ENCODE measurements at places on chromosomes 3 and 15.

DNA sequence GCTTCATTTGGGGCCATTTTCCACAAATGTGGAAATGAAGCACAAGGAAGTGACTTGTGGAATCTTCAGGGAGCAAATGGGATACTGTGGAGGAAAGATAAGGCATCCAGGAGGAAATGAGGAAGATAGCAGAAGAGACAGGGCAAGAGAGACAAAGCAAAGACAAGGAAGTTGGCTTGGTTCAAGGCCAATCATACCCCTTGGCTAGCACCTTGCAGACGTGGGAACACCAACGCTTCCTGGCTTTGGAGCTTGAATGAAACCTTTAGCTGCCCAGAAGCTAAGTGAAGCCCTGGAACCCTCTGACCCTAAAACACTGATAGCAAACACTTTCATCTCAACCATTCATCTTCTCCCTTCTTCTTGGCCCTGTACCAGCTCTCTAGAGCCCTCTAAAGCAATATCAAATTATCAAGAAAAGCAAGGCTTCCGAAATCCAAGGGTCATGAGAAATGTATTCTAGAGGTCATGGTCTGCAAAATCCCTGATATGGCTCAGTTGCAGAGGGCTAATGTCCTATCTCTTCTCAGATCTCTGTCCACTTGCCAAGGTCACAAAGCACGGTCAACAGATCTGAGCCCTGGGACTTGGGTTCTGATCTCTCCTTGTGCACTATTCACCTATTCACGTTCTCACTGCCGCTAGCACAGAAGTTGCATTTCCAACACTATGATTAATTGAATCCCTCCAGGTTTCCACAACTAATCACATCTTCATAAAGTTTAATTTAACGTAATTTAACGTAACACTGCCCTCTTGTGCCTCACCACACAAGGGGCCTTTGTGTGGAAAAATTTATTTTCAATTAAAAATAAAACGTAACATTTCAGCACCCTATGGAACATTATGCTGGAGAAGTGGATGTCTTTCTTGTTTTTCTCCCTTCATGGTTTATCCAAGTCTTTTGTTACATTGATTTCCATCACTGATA lies 557.6 kb upstream of the ADAMTS9 start:
- no peak for DNase-seq

DNA sequence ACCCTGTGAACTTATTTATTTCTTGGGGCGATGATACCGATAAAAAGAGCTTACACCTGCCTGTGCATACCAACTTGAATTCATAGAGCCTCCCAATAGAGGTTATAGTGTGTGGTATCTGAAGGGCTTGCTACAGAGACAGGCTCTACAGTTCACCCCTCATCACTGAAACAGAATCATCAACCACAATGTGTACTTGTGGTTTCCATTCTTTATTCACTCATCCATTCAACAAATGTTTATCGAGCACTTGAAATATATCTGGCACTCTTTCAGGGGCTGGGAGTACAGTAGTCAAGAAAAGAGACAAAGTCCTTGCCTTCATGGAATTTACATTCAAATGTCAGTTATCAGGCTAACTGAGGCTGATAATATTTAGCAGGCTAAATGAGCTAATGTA lies 134.4 kb upstream of the SKOR1 start:
- no peak for DNase-seq

DNA sequence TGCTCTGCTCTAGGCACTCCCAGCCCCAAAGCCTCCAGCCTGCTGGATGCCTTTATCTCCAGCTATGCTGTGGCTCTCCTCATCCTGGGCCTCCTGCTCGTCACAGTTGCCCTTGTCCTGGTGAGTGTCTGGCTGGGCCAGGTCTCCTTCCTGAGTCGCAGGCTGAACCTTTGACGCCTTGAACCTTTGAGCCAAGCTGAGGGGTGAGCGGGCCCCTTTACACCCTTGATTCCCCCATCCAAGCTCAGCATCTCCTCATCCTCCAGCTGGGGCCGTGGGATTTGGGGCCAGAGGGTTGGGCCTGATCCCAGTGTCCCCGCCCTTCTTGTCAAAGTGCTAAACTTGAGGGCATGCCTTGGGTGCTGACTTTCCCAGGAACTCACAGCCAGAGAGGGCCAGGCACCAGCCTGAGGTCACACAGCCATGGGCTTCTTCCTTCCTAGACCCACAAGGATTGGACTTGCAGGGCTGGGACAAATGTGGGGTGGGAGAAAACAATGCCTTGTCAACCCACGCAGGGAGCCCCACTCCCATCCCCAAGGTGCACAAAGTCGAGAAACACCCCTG lies 137.0 kb downstream of the TBC1D2B start:
- DNase-seq = no peak

GRCh38 chr3:50388016-50388719 lies 28.8 kb upstream of the TMEM115 start:
- DNase-seq = no peak

GRCh38 chr15:50707878-50708427 lies 21.4 kb upstream of the TRPM7 start:
- DNase-seq = no peak

DNA sequence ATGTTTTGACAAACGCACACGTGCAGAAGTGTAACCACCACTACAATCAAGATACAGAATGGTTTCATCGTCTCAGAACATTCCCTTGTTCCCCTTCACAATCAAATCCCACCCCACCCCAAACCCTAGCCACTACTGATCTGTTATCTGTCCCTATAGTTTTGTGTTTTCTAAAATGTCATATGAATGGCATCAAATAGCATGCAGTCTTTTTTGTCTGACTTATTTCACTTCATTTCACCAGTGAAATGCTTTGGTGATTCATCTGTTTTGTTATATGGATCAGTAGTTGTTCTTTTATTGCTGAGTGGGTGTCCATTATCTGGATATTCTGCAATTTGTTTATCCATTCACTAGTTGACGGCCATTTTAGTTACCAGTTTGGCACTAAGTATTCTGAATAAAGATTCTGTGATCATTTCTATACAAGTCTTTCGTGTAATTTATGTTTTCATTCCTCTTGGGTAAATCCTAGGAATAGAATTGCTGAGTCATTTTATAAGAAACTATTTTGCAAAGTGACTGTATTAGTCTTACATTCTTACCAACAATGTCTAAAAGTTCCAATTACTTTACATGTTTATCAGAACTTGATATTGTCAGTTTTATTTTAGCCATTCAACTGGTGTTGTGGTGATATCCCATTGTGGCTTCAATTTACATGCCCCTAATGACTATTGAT lies 232.8 kb downstream of the CLSTN2 start:
- DNase-seq = no peak

DNA sequence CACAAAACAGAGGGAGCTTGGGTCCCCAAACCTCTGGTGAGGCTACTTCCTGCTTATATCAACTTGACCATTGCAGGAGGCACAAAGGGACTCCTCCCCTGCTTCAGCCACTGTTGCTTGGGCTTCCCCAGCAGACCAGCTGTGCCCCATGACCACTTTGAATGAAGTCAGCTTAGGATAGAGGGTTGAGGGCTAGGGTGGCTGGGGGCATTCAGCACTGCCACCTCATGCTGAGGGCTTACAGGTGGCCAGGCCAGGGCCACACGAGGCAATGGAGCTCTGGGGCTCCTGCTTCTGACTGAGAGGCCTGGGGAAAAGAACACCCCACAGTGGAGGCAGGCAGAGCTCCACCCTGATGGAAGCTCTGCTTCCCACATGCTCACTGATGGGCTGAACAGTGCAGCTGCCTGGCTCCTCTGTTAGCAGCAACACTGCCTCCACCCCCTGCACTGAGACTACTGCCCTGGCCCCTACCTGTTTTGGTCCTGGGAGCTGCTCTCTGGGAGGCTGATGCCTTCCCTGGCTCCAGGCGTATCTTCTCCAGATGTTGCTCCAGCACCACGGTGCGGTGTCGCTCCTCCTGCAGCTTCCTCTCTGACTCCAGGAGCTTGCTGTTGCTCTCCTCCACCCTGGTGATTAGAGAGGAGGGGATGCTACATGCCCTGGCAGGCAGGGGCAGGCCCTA lies 10.2 kb upstream of the HHATL start:
- no peak for DNase-seq

DNA sequence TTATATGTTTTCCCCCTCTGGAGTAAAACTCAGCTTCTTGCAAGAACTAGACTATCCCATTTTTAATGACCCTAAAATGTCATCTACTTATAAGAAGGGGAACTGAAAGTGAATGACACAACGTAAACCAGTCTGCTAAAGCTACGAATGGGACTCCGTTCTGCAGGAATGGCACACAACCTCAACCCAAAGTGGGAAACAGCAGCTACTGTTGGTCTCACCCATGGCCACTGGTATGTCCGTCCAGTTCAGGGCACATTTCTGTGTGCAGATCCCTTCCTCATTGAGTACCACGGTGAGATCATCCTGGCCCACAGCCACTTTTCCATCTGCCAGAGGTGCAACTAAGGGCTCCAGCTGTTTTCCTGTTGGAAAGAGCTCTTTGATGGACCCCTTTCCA lies 23.8 kb downstream of the VPS39 start:
- DNase-seq = no peak

DNA sequence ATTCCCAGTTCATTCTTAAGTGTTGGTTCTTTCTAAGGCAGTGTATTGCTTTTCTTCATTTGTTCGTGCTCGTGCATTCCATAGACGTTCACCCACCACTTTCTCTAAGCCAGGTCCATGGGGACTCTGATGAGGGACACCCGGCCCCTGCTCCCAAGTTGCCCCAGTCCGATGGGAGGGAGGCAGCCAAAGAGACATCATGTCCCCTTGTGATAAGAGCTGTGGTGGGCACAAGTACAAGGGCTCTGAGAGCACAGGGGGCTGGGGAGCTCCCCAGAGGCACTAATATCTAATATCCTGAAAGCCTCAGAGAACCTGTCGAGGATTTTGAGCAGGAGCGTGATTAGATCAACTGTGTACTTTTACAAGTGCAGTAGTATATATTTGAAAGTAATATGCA lies 6.3 kb downstream of the SPSB4 start:
- no peak for DNase-seq

DNA sequence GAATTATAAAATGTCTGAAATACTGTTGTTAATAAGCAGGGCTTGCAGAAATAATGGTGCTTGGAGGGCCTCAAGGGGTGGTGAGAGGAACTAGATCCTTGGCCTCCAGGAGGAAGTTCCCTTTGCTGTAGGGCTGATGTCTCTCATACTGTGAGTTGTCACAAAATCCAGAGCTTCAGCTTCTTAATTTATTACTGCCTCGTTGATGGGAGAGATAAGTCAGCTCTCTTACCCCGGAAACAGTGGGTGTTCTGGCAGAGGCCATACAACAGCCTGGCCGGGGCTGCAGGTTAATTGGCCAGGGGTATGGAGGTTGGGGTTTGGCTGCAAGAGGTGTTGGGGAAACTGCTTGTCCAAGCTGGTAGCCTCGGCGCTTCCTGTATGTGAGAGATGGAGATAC lies 15.5 kb downstream of the MAPKAPK3 start:
- DNase-seq = no peak

GRCh38 chr3:187314176-187314575 lies 22.6 kb upstream of the MASP1 start:
- no peak for DNase-seq

DNA sequence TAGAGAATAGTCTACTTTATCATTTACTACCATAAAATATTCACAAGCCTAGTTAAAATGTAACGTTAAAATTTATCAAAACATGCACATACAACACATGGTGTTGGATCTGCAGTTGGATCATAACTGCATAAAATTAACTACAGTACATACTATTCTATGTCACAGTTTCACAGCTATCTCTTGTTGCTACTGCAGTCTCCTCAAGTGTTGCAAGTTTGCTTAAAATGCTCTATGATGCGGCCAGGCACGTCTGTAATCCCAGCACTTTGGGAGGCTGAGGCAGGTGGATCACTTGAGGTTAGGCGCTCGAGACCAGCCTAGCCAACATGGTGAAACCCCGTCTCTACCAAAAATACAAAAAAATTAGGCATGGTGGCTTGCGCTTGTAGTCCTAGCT lies 10.3 kb downstream of the PPP1R2 start:
- no peak for DNase-seq

DNA sequence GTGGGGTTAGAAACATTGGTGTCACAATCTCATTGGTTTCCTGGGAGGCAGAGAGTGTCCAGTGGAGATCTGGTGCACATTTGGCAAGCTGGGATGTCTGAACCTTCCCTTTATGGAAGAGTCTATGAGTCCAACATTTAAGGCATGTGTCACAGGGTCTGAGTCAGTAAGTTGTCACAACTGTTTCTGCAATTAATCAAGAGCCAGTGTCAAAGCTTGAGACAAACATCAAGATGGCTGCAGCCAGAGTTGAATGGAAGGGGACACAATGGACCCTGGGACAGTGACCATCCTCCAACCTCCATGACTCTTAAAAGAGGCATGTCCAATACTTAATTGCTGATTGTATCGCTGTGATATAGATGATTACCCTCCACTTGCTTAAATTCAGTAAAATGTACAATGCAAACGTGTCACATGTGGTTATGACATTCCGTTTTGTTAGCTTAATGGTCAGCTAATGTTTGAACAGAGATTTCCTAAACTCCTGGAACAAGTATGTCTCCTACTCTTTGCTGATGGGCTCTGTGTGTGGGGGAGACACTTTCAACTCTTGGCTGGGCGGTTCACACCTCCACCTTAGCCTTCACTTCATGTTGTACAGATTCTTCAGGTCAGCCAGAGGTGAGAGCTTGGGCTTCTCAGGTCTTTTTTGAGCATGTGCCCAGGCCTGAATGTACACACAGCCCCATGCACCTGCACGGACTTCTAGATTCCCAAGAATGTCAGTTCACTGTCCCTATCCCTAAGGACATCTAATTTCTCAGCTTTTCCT lies 79.9 kb upstream of the PRR23E start:
- DNase-seq = no peak

DNA sequence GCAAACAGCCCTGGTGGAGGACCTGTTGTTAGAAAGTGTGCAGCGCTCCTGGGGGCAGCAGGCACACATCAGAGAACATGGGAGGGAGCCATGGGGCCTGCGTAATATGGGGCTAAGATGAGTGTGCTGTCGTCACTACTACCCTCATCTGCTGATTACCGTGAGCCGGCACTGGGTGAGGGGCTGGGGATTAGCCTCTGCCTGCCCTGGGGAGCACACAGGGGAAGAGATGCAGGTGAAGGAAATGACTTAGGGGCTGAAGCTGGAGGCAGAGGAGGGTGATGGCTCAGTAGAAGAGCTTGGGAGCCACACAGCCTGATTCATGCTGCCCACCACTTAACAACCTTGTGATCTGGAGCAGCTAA lies 33.6 kb upstream of the LINGO1 start:
- DNase-seq = no peak

DNA sequence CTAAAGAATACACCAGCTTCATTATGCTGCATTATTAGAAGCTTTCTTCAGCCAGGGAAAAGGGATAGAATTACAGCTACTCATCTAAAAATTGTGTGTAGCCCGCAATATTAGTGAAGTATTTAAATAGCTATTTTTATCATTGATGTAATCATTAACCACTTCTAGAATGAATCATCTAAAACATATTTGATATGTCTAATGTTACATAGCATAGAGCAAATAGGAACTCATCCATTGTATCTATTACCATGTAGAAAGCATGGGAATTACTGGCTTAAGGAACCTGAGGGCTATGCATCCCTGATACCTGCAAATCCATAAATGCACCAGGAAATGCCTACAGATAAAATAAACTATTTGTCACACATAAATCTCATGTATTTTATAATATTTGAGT lies 54.5 kb upstream of the VGLL3 start:
- no peak for DNase-seq

All from stimulated activated CD4-positive, alpha-beta T cell treated with anti-CD3 and anti-CD28 coated beads, Interleukin-15, amount 100 ng/mL, for 48 hours (primary cell).